ENCODE measurements at places on chromosomes 2 and 18. TPM values are rescaled to one million over a fixed set of nuclear protein-coding genes. Genes with fewer than 3 reads are reported as not detected.

Gene CIDEA
- total RNA-seq, result not detected

Gene GPR35
- 9.0 TPM for total RNA-seq

Gene LHCGR
- not detected for total RNA-seq

Gene GREB1
- 0.55 TPM for total RNA-seq

DNA sequence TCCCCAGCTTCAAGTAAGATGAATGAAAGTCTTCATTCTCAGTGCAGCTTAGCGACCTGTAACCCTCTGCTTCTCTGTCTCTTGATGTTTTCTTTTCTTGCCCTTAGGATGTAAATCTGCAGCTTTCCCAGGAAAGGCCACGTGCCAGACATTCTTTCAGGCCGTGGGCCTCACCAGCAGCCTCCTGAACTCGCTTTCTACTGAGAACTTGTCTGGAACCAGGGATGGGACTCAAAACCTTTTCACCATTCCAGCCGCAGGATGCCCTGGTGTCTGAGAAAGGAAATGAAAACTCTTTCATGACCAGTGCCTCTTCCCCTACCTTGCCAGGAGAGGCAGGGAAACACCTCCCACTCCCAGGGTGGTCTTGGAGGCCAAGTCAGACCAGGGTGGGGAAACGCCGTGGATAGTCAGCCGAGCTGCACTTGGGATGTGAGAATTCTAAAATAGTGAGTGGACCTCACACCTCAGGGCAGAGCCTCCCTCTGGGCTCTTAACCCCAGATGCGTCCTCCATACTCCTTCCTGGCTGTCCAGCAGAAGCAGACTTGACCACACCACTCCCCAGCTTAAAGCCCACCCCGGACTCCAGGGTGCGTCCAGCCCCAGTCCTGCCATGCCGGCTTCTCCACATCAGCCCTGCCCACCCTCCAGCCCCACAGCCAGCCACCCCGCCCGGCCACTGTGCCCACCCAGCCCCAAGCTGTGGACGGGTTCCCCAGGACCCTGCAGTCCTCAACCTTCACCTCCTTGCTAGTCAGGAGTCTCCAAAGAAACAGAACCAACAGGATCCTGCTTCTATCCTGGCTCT, 115.5 kb downstream of the TWIST2 start:
- H3K36me3 ChIP-seq, result no peaks in the 10 kb centered on the region
- H3K4me3 ChIP-seq, result no peak overlapping the region
- H3K4me1 ChIP-seq, result no peaks in the 10 kb centered on the region

- no peaks in the 10 kb centered on the region for H3K4me1 ChIP-seq
- no peak overlapping the region for H3K4me3 ChIP-seq
Measured at GRCh38 chr2:55703350-55703749, 9.7 kb upstream of the PNPT1 start.

DNA sequence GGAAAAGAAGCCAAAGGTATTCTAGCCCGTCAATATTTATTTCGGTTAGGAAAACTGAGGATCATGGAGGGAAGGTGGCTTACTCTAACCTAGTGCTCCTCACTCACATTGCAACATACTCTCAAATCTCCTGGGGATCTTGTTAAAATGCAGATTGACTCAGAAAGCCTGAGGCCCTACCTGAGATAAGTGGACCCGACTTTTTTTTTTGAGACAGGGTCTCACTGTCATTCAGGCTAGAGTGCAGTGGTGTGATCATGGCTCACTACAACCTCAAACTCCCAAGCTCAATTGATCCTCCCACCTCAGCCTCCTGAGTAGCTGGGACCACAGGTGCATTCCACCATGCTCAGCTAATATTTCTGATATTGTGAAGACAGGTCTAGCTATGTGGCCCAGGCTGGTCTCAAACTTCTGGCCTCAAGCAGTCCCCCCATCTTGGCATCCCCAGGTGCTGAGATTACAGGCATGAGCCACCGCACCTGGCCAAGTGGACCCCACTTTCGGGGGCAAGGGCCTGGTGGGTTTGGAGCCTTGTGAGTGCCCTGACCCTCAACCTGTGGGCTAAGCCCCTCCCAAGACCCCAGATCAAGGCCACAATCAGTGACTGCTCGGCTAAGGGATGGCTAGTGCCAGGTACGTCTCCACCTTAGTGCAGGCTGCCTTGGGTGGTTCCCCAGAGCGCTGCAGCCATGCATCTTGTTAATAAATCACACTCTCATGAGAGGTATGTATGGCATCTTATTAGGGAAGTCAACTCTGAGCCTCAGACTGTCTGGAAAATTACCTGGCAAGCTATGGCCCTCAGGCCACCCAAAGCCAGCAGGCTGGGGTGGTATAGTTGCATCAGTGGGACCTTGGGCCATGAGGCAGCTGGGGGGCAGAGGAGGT, 1.1 kb upstream of the NEURL3 start:
- H3K27ac ChIP-seq, result no peak overlapping the region
- peaks cover 23% of the 10 kb centered on the region for H3K4me1 ChIP-seq
- H3K36me3 ChIP-seq, result no peaks in the 10 kb centered on the region
- no peak overlapping the region for H3K4me3 ChIP-seq

DNA sequence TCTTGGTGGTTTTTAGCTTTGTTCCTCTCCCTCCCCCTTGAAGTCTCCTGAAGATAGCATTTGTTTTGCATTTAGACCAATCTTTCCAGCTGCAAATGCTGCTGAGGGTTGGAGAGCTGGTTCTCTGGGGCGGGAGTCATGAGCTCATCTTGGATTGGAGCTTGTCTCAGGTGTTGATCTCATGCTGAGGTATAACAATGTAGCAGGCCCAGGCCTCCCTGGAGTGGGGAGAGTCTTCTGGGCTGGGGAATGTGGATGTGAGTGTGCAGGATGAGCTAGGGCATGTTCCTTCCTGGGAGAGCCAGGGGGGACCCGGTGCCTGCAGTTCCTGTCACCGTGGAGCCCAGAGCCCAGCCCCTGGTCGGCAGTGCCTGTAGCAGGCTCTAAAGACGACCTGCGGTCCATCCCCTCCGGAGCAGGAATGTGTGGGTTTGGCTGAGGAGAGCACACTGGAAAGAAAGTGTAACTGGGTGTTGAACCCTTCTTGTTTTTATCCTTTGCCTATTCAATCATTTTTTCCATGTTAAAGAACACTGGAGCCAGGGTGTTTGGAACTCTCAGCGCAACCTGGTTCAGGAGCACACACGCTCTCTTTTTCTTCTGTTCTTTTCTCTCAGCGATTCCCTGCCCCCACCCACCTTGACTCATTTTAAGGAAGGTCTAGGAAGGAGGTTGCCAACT, 2.7 kb downstream of the ZNF532 start:
- no peak for DNase-seq
- no peaks in the 10 kb centered on the region for H3K36me3 ChIP-seq
- no peaks in the 10 kb centered on the region for H3K4me1 ChIP-seq
- no peak overlapping the region for H3K4me3 ChIP-seq

- no peak for DNase-seq
- H3K4me1 ChIP-seq, result no peaks in the 10 kb centered on the region
- no peaks in the 10 kb centered on the region for H3K36me3 ChIP-seq
- no peak overlapping the region for H3K27ac ChIP-seq
- H3K27me3 ChIP-seq, result no peaks in the 10 kb centered on the region
Measured at GRCh38 chr18:46678785-46679399, 21.9 kb upstream of the LOXHD1 start.

DNA sequence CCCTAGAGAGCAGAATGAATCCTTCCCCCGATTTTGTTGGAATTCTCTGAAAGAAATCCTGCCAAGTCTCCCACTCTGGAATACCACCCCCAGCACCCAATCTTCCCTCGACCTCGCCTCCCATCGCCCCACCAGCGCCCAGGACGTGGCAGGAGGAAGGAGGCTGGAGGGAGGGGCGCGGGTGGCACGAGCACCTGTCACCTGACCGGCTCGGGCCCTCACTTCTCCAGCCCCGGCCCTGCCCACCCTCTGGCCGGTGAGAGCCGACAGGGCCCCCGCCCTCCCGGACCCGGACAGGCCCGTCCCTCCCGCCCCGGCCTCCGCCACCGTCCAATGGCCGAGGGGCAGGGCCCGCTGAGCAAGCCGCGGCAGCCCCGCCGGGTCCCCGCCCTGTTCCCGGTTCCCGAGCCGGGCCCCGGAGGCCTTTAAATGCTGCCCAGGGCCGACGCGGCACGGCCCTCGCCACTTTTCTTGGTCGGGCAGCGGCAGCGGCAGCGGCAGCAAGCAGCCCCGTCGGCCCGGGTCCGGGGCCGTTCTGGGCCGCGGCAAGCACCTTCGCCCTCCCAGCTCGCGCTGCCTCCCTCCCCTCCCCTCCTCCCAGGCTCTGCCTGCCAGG, at the start of gene LGALSL:
TSS of gene LGALSL (plus strand) at position 393 of the 616 bp plus-strand sequence. CDS start 384 bp downstream, outside the sequence.
- no peaks in the 10 kb centered on the region for H3K27me3 ChIP-seq
- no peaks in the 10 kb centered on the region for H3K36me3 ChIP-seq
- no peaks in the 10 kb centered on the region for H3K4me1 ChIP-seq
- peak within 1 kb of the TSS; percentile 20 for H3K4me3 ChIP-seq
- peak; percentile 44 for DNase-seq

DNA sequence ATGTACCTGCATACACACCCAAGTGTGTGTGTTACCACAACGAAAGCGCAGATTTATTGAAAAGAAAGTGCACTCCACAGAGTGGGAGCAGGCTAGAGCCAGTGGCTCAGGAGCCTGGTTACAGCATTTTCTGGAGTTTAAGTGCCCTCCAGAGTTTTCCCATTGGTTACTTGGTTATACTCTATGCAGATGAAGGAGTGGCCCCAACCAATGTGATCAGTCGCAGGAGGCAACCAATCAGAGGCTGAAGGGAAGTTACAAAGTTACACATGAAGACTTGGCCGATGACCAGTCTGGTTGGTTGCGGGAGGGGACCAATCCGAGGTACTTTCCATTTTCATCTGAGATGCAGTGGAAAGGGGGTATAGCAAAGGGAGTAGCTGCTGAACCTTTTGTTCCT, 13.5 kb upstream of the PRLH start:
- no peaks in the 10 kb centered on the region for H3K4me1 ChIP-seq
- H3K27me3 ChIP-seq, result no peaks in the 10 kb centered on the region
- no peak overlapping the region for H3K27ac ChIP-seq

DNA sequence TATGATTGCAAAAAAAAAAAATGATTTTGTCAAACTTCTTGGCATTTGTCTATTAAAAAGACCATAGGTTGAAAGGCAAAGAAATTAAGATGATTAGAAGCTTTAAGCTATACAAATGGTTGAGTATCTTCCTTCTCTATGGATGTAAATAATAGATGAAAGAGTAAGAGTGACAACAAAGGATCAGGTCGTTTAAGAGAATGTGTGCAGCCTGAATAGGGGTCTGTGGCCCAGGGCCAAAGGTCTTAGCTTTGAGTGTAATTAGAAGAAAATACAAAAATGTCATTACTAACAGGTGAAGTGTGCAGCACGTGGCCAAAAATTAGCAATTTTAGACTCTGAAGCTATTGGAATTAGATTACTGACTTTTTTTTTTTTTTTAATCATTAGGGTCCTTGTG, 122.4 kb downstream of the GREB1L start:
- H3K27ac ChIP-seq, result no peak overlapping the region
- DNase-seq, result no peak

DNA sequence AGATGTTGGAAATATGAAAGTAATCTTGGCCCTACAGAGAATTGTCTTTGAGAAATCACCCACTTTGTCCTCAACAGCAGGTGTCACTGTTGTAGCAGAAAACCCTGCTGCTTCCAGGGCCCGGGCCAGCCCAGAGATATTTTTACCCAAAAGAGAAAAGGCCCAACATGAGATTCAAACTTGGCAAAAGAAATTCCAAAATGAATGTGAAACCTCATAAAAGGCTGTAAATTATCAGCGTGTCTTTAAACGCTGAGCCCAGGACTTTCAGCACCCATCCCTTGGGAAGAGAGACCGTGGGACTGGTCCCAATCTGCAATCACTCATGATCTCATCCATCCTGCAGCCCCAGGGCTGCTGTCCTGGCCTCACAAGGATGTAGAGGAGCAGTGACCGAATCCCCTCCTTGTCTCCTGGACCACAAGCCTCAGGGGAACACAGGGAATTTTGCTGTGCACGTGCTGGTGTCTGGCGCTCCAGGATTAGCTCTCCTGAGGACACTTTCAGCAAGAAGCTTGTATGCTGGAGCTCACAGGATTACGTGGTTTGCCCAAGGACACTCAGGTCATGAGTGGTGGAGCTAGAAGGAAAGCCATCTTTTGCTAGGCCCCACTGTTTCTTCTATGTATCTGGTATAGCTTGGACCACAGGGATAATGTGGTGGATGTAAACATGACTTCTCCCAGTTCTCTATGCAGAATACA, 202.1 kb downstream of the RNF144A start:
- H3K4me1 ChIP-seq, result no peaks in the 10 kb centered on the region
- no peak overlapping the region for H3K27ac ChIP-seq
- H3K36me3 ChIP-seq, result no peaks in the 10 kb centered on the region
- H3K4me3 ChIP-seq, result no peak overlapping the region
- H3K27me3 ChIP-seq, result no peaks in the 10 kb centered on the region

DNA sequence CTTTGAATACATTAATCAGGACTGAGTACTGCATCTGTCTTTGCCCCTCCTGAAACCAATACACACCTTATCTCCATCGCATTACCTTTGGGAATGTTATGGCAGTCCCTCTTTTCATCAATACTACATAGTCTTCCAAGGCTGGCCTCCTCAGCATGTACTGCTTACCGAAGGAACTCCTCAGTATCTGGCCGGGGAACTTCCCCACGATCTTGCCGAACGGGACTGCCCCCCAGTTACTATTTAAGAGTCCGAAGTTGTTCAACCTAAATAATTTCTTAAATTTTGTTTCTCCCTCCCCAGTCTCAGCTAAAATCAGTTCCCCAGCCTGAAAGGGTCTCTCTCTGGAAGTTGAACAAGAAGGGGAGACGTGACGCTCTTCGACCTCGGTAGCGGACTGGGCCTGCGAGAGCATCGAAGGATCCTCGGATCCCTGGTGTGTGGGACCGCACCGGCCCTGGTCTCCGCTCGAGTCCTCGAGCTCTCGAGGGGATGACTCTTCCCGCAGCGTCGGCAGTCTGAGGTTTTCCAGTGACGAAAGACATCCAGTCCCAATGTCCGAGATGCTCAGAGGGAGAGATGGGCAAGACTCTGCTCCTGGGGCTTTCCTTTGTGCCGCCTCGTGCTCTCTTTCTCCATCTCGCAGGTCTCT, 489 bp downstream of the TRMT61B start:
- no peaks in the 10 kb centered on the region for H3K36me3 ChIP-seq
- H3K27ac ChIP-seq, result peak overlapping the region; percentile 96
- no peaks in the 10 kb centered on the region for H3K27me3 ChIP-seq

GRCh38 chr2:156526950-156527636, 90.9 kb downstream of the GPD2 start:
- no peak overlapping the region for H3K27ac ChIP-seq
- H3K27me3 ChIP-seq, result no peaks in the 10 kb centered on the region
- DNase-seq, result no peak
- no peaks in the 10 kb centered on the region for H3K36me3 ChIP-seq
- H3K4me1 ChIP-seq, result no peaks in the 10 kb centered on the region

Measured in CD8-positive, alpha-beta memory T cell (primary cell).